ENCODE measurements at places on chromosomes 7 and 10. TPM values are rescaled to one million over a fixed set of nuclear protein-coding genes. Genes with fewer than 3 reads are reported as not detected.

DNA sequence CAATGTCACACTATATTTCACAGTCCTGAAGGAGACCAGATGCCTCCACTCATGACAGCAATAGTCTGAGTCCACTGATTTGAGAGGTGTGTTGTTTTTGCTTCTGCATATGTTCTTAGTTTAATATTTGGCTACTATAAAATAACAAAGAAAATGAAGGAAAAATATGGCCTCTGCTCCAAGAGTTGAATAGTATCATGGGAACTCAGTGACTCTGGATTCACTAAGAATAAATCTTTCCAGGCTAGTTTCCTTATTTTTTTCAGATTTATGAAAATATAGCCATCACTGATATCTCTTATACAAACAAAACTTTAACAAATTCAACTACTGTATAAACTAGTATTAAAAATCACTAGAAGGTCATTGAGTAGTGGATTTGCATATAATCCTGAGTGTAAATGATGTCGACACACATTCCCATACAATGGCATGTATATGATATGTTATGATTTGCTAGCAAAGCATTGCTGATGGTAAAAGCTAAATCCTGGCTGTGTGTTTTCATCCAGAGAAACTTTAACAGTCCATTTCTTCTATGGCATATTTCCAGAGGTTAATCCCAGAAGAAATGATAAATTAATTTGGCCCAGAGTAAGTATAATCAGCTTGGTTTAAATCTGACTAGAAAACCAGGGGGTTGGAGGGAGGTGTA, 66.0 kb upstream of the VIPR2 start:
- DNase-seq: peak; percentile 52
- peaks cover 6% of the 10 kb centered on the region for H3K4me1 ChIP-seq
- H3K27me3 ChIP-seq: no peaks in the 10 kb centered on the region
- no peak overlapping the region for H3K4me3 ChIP-seq
- H3K27ac ChIP-seq: no peak overlapping the region

VPS37D gene
- total RNA-seq: not detected

- peaks cover 12% of the 10 kb centered on the region for H3K4me1 ChIP-seq
- no peaks in the 10 kb centered on the region for H3K36me3 ChIP-seq
- no peak overlapping the region for H3K27ac ChIP-seq
Observed at GRCh38 chr7:17560516-17560915, 262.1 kb downstream of the AHR start.

GRCh38 chr10:22341926-22342196, 3.4 kb upstream of the SPAG6 start:
- peaks cover 44% of the 10 kb centered on the region for H3K27me3 ChIP-seq
- H3K27ac ChIP-seq: no peak overlapping the region
- peaks cover 29% of the 10 kb centered on the region for H3K4me1 ChIP-seq
- no peak overlapping the region for H3K4me3 ChIP-seq
- no peaks in the 10 kb centered on the region for H3K36me3 ChIP-seq
- no peak for DNase-seq

GRCh38 chr7:90891529-90891928, 295.4 kb downstream of the CDK14 start:
- H3K27me3 ChIP-seq: no peaks in the 10 kb centered on the region
- no peaks in the 10 kb centered on the region for H3K4me1 ChIP-seq
- no peaks in the 10 kb centered on the region for H3K36me3 ChIP-seq
- DNase-seq: no peak
- H3K27ac ChIP-seq: no peak overlapping the region
- H3K4me3 ChIP-seq: no peak overlapping the region

UFSP1 gene
- total RNA-seq: not detected

GRCh38 chr7:28988091-28988490, 30.0 kb upstream of the TRIL start:
- H3K27me3 ChIP-seq: no peaks in the 10 kb centered on the region
- no peak overlapping the region for H3K4me3 ChIP-seq
- peaks cover 37% of the 10 kb centered on the region for H3K4me1 ChIP-seq
- no peaks in the 10 kb centered on the region for H3K36me3 ChIP-seq

- H3K27ac ChIP-seq: no peak overlapping the region
- no peaks in the 10 kb centered on the region for H3K27me3 ChIP-seq
- DNase-seq: no peak
- no peaks in the 10 kb centered on the region for H3K36me3 ChIP-seq
- H3K4me3 ChIP-seq: no peak overlapping the region
Observed at GRCh38 chr10:100020142-100020885, 10.6 kb upstream of the DNMBP start.

OR13A1 gene
- total RNA-seq: not detected

DNA sequence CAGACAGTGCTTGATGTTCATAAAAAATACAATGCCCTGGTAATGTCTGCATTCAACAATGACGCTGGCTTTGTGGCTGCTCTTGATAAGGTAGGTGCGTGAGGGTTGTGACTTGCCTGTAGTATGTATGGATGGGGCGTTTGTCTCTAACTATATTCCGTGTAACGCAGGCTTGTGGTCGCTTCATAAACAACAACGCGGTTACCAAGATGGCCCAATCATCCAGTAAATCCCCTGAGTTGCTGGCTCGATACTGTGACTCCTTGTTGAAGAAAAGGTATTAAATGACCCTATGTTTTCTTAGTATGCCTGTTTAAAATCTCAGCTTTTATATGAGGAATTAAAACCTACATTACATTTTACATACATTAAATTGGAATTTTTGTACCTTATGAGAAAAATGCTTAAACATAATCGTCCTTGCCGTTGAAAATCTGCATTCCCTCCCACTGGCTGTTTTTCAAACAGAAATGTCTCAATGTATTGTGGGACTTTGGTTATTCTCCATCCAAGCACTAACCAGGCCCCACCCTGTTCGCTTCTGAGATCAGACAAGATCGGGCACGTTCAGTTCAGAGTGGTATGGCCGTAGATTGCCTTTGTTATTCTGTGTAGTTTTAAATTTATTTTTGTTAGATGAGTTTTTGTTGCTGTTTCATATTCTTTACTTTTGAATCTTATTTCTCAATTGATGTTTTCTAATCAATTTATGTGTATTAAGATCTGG, 85.3 kb downstream of the CUL1 start:
- H3K4me1 ChIP-seq: no peaks in the 10 kb centered on the region
- DNase-seq: no peak
- no peaks in the 10 kb centered on the region for H3K27me3 ChIP-seq
- no peak overlapping the region for H3K27ac ChIP-seq
- H3K4me3 ChIP-seq: no peak overlapping the region

DNA sequence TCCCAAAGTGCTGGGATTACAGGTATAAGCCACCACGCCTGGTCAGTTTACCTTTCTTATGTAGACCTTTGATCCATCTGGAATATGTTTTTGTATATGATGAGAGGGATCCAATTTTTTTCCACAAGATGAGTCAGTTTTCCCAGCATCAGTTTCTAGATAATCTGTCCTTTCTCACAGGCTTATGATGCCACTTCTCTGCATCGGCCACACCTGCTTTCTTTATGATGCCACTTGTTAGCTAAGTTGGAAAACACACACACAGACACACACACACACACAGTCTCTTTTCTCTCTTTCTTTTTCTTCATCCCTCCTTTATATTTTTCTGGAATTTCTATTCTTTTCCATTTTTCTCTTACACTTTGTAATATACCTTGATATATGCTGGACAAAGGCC, 240.8 kb downstream of the BICC1 start:
- DNase-seq: no peak
- no peaks in the 10 kb centered on the region for H3K36me3 ChIP-seq
- H3K4me3 ChIP-seq: no peak overlapping the region
- H3K4me1 ChIP-seq: no peaks in the 10 kb centered on the region
- H3K27ac ChIP-seq: no peak overlapping the region
- no peaks in the 10 kb centered on the region for H3K27me3 ChIP-seq

GRCh38 chr7:116630357-116630756, 41.6 kb upstream of the MET start:
- peaks cover 3% of the 10 kb centered on the region for H3K4me1 ChIP-seq
- no peaks in the 10 kb centered on the region for H3K36me3 ChIP-seq
- H3K27ac ChIP-seq: peak overlapping the region; percentile 44
- H3K4me3 ChIP-seq: no peak overlapping the region

C10orf67 gene
- not detected for total RNA-seq

TBC1D12 gene
- 12.8 TPM for total RNA-seq

TRIM50 gene
- total RNA-seq: not detected

GRCh38 chr7:92489634-92490033, 11.9 kb upstream of the ERVW-1 start:
- H3K36me3 ChIP-seq: peaks cover 99% of the 10 kb centered on the region
- no peak for DNase-seq
- H3K27me3 ChIP-seq: no peaks in the 10 kb centered on the region
- H3K4me3 ChIP-seq: no peak overlapping the region

GRCh38 chr10:13872411-13872810, 285.6 kb downstream of the PRPF18 start:
- no peak overlapping the region for H3K4me3 ChIP-seq
- no peaks in the 10 kb centered on the region for H3K27me3 ChIP-seq
- DNase-seq: no peak
- H3K4me1 ChIP-seq: peaks cover 9% of the 10 kb centered on the region
- peak overlapping the region; percentile 2 for H3K27ac ChIP-seq

LIPN gene
- not detected for total RNA-seq

GRCh38 chr7:46763344-46763743, 818.6 kb downstream of the TNS3 start:
- DNase-seq: no peak
- no peak overlapping the region for H3K4me3 ChIP-seq
- H3K36me3 ChIP-seq: no peaks in the 10 kb centered on the region
- H3K27me3 ChIP-seq: no peaks in the 10 kb centered on the region
- no peaks in the 10 kb centered on the region for H3K4me1 ChIP-seq

HSPA12A gene
- 15.2 TPM for total RNA-seq

DNA sequence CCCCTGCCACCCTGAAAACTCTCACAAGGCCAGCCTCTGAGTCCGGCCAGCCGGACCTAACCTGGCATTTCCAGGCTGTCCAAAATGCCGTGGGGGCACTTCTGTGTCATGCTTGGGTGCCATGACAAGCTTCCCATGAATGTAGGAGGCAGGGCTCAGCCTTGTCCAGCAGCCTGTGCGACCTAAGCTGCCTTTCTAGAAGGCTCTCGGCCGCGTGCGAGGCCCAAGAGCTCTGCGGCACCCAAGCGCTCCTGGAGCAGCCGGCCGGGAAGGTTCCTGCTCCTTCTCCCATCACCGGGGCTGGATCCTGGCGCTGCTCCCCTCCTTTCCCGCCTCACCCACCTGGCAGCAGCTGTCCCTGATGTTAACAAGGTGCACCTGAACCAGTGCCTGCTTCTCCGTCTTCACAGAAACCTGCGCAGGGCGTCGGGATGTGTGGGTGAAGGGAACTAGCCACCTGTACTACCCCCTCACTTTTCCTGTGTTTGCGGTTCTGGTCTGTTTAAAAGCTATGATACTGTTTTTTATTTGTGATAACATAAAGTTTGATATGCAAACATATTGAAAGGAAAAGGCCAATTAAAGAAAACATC, 6.1 kb downstream of the GPER1 start:
- peaks cover 64% of the 10 kb centered on the region for H3K4me1 ChIP-seq
- peaks cover 27% of the 10 kb centered on the region for H3K36me3 ChIP-seq

DNA sequence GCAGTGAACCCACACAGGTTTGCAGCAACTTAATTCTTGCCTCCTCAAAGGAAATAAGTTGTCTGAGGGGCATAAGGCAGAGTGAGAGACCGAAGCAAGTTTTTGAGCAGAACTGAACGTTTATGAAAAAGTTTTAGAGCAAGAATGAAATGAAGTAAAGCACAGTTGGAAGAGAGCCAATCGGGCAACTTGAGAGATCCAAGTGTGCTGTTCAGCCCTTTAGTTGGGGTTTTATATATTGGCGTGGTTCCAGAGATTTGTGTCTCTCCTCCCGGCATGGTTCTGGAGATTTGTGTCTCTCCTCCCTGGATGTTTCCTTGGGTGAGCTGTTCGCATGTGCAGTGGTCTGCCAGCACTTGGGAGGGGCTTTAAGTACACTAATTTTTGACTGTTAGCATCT, 141.4 kb upstream of the DGKB start:
- H3K27ac ChIP-seq: no peak overlapping the region
- H3K4me1 ChIP-seq: no peaks in the 10 kb centered on the region
- H3K4me3 ChIP-seq: no peak overlapping the region
- DNase-seq: peak; percentile 37
- H3K36me3 ChIP-seq: no peaks in the 10 kb centered on the region
- H3K27me3 ChIP-seq: no peaks in the 10 kb centered on the region

MCM10 gene
- 3.5 TPM for total RNA-seq

GRCh38 chr10:2981361-2981801, 86.0 kb upstream of the PFKP start:
- no peak overlapping the region for H3K27ac ChIP-seq
- DNase-seq: no peak
- peaks cover 4% of the 10 kb centered on the region for H3K4me1 ChIP-seq
- H3K36me3 ChIP-seq: no peaks in the 10 kb centered on the region

CXCL12 gene
- total RNA-seq: 14.2 TPM

CALML3 gene
- total RNA-seq: not detected

DNA sequence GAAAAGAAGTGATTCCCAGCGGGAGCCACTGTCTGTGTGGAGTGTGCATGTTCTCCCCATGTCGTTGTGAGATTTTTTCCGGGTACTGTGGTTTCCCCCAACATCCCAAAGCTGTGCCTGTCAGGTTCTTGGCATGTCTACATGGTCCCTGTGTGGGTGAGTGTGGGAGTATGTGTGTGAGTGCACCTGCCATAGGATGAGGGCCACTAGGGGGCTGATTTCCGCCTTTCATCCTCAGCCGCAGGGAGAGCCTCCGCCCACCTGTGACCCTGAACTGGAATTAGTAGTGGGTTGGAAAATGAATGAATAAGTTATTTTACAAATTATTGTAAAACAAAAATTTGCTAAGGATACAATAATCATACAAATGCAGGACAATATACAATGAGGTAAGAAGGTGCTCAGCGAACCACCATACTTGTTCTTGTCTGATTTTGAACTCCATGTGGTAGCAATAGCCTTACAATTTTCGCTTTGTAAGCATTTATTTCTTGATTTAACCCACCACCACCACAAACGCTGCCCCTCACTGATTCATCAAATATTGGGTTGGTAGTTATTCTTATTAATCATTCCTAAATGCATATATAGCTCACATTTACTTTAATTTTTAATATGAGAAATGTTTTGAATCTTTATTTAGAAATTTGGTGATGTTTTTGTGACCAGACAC, 641.2 kb upstream of the VSTM2A start:
- H3K27ac ChIP-seq: no peak overlapping the region
- no peaks in the 10 kb centered on the region for H3K4me1 ChIP-seq
- no peaks in the 10 kb centered on the region for H3K36me3 ChIP-seq
- no peaks in the 10 kb centered on the region for H3K27me3 ChIP-seq
- no peak for DNase-seq

ACSM6 gene
- total RNA-seq: not detected

DNA sequence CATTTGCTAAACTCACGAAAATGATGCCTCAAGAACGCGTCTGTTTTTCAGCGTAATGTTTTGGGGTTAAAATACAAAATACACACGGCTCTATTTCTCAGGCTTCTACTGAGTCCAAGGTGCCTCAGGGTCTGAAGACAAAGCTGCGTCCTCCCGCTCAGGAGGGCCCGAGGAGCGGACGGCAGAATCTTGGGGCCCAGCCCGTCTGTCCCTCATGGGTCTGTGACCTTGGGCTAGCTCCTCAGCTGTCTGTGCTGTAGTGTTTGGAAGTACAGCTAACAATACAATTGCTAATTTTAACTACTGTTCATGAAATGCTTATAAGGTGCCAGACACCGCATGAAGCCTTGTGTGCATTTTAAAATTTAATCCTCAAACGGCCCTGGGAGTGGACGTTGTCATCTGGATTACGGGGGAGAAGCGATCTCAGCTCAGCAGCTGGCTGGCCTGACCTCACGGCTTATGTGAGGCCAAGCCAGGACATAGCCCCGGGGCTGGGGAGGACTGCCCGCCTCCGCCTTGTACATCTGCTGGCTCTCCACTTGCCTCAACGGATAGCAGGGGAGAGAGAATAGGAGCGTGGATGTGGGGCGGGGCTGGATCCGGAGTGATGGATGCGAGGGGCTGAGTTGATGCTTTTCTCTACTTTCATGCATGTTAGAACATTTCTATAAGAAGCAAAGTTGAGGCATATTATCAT, 357.4 kb downstream of the GLRX3 start:
- no peaks in the 10 kb centered on the region for H3K36me3 ChIP-seq
- H3K4me3 ChIP-seq: no peak overlapping the region
- H3K27me3 ChIP-seq: no peaks in the 10 kb centered on the region
- H3K4me1 ChIP-seq: no peaks in the 10 kb centered on the region

Measured in stomach (tissue), 19 donors.